ENCODE measurements at places on chromosomes 7 and 10.
A peak's percentile ranks its signal among the peaks of the same experiment; 100 is the strongest.

DNA sequence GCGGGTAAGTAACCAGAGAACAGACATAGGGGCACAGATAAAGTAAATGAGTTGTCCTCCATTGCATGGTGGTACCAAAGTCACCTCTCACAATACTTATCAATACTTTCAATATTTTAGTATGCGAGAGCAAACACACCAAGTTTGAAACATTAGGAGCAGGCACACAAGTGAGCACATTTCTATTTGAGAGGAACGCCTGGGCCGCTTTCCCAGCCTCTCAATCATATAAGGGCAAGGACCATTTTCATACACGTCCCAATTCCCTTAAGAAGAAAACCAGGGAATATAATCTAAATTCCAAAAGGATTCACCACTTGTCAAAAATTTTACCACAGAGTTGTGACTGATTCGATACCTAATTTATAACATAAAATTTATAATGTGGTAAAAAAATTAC, 7.5 kb downstream of the LMOD2 start:
- DNase-seq: no peak

GRCh38 chr10:119116326-119116951, 12.5 kb downstream of the DENND10 start:
- no peak for DNase-seq

DNA sequence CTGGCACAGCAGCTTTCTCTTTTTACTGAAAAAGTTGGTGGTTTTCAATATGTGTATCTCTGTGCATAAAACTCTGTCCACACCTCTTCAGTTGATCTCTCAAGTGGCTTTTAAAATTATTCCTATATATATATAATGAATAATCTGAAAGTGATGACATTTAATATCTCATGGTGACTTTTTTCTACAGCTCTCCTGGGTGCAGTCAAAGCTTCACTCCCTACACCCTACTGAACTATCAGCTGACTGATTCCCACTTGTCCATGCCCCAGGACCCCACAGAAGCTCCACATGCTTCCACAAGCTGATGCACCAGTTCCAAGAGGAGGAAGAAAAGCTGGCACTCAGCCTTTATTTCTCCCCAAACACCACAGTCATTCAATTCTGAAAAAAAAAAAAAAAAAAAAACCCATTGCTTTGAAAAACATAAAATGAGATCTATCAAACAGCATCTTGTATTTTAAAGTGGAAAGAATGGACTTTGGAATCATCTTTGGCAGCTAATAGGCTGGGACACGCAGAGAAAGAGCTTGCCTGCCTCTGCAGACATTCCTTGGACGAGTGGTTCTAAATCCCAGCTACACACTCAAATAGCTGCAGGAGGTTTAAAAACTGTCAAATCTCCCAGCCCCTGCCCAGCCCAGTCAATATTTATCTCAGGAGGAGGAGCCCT, 75.3 kb upstream of the GDF10 start:
- no peak for DNase-seq

DNA sequence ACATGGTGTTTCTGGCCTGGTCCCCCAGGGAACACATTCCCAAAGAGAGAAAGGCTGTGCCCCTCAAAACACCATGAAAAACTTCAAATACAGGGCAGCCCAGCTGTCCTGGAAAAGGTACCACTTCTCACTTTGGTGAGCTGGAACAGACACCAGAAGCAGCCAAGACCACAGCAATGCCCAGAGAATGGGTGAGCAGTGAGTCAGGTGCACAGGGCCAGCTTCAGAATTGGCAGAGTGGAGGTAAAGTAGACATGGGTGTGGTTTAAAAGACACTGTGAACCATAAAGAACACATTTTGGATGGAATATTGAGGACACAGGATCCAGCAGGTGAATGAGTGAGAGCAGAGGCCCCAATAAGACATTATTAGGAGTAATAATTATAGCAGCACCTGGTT, 51.3 kb downstream of the FAM13C start:
- no peak for DNase-seq

- no peak for DNase-seq
Measured at GRCh38 chr10:34347131-34347530, 468.0 kb downstream of the PARD3 start.

- DNase-seq: no peak
Measured at GRCh38 chr7:25223206-25223605, 5.1 kb downstream of the NPVF start.

GRCh38 chr10:33229949-33230267, 104.6 kb downstream of the NRP1 start:
- DNase-seq: no peak

DNA sequence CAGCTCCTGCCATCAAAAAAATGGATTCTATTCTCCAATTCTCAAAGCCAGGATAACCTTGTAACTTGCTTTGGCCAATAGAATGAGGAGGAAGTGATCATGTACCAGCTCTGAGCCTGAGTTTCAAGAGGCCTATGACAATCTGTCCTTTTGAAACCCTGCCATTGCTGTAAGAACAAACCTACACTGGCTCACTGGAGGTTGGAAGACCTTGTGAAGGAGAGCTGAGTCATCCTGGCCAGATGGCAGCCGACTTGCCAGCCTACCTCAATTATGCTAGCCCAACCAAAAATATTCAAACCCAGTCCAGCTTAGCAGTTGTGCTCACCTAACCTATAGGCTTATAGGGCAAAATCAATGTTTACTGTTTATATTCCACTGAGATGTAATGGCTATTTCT, 93.0 kb downstream of the HGF start:
- DNase-seq: no peak

GRCh38 chr7:108451296-108451848, 4.9 kb downstream of the NRCAM start:
- no peak for DNase-seq

- no peak for DNase-seq
Measured at GRCh38 chr7:5172196-5172775, 17.7 kb upstream of the WIPI2 start.

DNA sequence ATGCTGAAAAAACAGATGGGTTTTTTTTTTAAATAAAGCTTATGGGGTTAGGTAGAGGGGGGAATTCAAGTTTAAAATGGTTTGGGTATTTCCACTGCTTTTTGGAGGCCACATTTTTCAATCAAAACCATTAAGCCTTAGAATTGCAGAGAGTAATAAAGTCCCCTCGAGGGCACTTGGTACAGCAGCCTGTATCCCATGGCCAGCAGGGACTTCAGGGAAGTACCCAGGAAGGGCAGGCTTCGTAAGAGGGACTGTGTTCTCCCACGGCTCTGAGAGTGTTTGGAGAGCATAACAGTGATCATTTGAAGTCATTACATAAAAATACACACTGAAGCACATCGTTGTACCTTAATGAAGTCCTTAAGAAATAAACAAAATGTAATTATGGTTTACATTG, 432.7 kb downstream of the DPP6 start:
- no peak for DNase-seq

- DNase-seq: no peak
Measured at GRCh38 chr7:95004618-95005247, 97.3 kb downstream of the PPP1R9A start.

DNA sequence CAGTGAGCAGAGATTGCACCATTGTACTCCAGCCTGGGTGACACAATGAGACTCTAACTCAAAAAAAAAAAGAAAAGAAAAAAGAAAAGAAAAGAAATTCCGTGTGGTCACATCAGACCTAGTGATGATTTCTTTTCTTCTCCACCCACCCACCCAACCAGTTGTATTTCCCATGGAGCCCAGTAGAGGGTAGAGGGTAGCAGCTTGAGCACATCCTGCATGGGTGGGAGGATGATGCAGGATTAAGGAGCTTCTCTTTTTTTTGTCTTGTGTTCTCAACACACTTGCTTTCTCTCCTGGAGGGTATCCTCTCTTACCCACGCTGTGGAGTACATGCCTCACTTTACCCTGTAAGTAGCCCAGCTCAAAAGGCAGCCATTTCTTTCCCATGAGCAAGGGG, 118.6 kb upstream of the CARD11 start:
- peak; percentile 9 for DNase-seq

- DNase-seq: no peak
Measured at GRCh38 chr10:75281974-75282373, 46.2 kb upstream of the COMTD1 start.

DNA sequence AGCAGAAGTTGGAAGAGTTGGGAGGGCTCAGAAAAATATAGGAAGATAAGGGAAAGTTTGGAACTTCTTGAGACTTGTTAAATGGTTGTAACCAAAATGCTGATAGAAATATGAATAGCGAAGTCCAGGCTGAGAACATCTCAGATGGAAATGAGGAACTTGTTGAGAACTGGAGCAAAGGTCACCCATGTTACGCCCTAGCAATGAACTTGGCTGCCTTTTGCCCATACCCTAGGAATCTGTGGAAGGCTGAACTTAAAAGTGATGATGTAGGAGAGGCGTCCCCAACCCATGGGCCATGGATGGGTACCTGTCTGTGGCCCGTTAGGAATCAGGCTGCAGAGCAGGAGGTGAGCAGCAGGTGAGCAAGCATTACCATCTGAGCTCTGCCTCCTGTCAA, 347.8 kb downstream of the ARL4A start:
- DNase-seq: no peak

GRCh38 chr7:155009570-155010157, 6.7 kb upstream of the PAXIP1 start:
- DNase-seq: peak; percentile 14

DNA sequence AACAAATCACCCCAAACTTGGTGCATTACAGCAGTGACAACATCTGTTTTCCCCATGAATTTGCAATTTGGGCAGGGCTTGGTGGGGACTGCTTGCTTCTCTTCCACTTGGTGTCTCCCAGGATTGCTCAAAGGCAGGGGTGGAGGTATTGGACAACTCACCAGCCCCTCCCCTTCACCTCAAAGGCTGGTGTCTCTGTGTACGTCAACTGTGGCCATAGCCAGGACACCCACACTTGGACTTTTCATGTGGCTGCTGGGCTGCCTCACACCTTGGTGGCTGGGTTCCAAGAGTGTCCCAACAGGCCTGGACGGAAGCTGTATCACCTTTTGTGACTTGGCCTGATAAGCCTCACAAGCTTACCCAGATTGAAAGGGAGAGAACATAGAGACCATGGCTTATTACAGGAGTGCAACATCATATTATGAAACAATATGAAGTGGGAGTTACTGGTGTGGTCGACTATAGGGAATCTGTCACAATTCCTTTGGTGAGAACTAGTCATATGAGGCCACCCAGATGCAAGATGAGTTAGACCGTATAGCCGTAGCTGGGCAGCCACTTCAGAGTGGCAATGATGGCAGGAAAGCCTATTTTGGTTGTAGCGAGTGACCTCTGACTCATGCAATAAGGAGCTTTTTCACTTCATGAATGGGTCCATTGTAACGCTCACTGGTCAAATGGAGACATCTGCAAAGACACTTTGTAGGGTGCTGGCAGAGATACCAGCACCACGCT, 187.6 kb upstream of the ITGB1 start:
- no peak for DNase-seq

GRCh38 chr7:64945503-64946175, 42.6 kb downstream of the ZNF273 start:
- no peak for DNase-seq

- no peak for DNase-seq
Measured at GRCh38 chr10:130493021-130493420, 356.8 kb downstream of the GLRX3 start.

- no peak for DNase-seq
Measured at GRCh38 chr7:69166979-69167516, 431.2 kb upstream of the AUTS2 start.

GRCh38 chr7:143967398-143967797, 12.8 kb downstream of the OR2F1 start:
- no peak for DNase-seq

DNA sequence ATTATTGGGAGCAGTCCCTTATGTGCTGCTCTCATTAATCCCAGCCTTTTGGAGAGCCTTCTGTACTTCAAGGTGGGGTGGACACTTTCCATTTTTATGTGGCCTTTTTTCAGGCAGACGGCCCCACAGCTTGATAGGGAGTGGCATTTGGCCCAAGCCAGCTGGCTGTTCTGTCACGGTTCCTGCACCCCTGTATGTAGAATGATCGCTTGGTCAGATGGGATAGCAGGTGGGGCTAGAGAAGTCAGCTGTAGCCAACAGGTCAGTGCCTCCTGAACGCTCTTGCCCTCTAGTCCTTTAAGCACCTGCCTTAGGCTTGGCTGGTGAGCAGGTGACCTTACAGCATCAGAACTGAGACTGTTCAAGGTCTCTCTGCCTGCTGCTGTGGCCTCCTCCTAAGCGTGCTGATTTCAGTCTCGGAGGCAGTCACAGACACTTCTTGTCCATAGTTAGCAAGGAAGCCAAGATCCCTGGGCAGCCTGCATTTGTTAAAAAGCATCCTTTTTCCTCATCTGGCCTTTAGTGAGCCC, 95.3 kb downstream of the LRRC4 start:
- no peak for DNase-seq

GRCh38 chr10:87664276-87664701, 4.6 kb downstream of the PAPSS2 start:
- no peak for DNase-seq

DNA sequence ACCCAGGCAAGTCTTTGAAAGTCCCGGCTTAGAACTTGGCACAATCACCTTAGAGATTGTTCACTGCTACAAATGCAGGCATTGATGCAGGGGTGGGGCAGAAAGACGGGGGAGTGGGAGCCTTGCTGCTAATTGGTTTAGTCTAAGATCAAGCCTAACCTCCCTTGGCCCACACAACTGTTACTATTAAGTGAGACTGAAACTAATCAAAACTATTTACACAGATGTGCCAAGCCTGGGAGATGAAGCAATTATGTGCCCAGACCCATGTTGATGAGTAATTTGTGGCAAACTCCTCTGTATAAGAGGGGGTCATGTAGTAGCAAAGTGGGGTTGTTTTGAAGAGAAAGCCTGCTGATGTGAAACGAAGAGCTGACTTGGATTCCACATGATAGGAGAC, 178.2 kb upstream of the ITGB1 start:
- no peak for DNase-seq

GRCh38 chr10:27506280-27506679, 2.2 kb downstream of the RAB18 start:
- DNase-seq: no peak

- no peak for DNase-seq
Measured at GRCh38 chr7:157656195-157656769, 319.5 kb downstream of the DNAJB6 start.

DNA sequence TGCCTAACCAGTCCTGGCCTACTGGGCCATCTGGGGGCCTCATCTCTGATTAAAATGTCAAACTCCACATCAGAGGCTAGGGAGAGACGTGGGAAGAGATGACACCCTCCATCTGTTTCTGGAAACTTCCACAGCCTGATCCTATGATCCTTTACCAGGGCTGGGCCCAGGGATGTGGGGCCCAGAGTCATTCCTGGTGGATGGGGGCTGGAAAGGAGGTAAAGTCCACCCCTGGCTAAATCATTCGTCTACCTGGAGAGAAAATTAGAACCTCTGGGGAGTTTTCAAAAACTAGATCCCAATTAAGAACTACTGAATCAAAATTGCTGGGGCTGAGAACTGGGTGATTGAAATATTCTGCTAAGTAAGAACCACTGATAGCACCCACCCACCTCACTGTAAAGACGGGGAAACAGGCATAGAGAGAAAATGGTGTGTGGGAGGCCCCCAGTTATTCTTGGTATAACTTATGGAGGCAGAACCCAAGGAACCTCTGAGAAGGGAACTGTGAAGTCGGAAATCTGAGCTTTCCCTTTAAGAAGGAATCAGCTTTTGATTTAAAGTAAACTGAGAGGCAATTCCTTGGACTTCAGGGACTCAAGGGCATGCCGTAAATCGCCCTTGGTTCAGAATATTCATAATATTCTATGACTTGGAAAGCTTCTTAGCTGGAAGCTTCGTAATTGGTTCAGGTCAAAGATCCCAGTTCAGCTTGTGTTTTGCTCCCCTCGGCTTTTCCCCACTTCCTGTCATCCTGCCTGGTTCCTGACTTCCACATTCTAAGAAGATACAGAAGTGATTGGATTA, 53.1 kb downstream of the PRKAG2 start:
- no peak for DNase-seq

- DNase-seq: no peak
Measured at GRCh38 chr10:47282005-47282656, 17.9 kb upstream of the GDF10 start.

- DNase-seq: no peak
Measured at GRCh38 chr7:83455612-83456011, 193.3 kb downstream of the SEMA3E start.

All from stimulated activated CD4-positive, alpha-beta T cell treated with anti-CD3 and anti-CD28 coated beads, Interleukin-1b, Interleukin-23, amount 100 ng/mL, for 48 hours (primary cell).